ENCODE measurements at places on chromosomes 1 and 21. TPM values are rescaled to one million over a fixed set of nuclear protein-coding genes. Genes with fewer than 3 reads are reported as not detected.

The AADACL3 gene
- not detected for total RNA-seq

The LCE4A gene
- total RNA-seq: not detected

DNA sequence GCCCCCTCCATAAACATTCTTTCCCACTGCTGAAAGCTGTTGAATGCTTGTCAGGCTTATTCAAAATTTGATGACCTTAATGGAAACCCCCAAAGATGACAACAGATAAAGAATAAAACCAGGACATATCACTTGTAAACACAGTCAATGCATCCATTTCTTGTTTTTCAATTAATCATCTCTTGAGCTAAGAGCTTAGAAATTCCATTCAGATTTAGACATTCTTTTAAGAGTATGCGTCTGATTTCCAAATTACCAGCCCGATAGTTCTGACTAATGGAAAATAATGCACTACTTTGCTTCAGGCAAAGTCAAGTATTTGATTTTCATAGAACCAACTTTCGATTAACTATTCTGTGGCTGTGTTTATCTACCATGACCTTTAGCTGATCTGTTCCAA is 100.6 kb upstream of the RUNX1 start:
- no peak for DNase-seq
- H3K27ac ChIP-seq: no peak overlapping the region
- no peaks in the 10 kb centered on the region for H3K4me1 ChIP-seq
- H3K4me3 ChIP-seq: no peak overlapping the region
- H3K27me3 ChIP-seq: peaks cover 4% of the 10 kb centered on the region
- no peaks in the 10 kb centered on the region for H3K36me3 ChIP-seq

DNA sequence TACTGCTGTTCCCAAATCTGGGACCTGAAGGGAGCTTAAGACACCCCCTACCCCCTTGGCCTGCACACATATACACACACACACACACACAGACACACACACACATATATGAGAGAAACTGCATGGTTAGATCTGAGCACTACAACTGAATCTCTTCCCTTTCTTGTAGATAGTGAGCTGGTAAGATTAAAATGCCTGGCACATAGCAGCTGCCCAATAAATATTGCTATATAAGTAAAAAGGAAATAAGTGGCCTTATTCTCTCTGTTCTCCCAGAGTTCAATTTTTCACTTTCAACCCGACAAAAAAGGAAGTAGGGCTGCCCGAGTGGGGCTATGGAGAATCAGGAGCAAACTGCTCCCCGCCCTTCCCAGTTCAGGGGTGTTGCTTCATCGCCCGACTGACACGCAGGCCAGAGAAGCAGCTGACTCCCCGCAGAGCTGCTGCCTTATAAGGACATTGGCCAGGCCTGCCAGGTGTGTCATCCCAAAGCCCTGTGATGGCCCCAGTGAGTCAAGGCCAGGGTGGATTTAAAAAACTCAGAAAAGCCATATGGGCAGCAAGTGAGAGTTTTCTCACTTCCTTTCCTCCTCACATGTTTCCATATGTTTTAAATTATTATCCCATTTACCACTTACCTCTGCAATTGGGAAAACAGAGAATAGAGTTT is 106.5 kb upstream of the SLC44A3 start:
- no peak overlapping the region for H3K4me3 ChIP-seq
- no peaks in the 10 kb centered on the region for H3K27me3 ChIP-seq
- DNase-seq: peak; percentile 62
- H3K27ac ChIP-seq: no peak overlapping the region
- H3K4me1 ChIP-seq: no peaks in the 10 kb centered on the region

- no peak overlapping the region for H3K4me3 ChIP-seq
- peaks cover 24% of the 10 kb centered on the region for H3K4me1 ChIP-seq
- H3K27me3 ChIP-seq: no peaks in the 10 kb centered on the region
- no peak for DNase-seq
- no peaks in the 10 kb centered on the region for H3K36me3 ChIP-seq
Observed at GRCh38 chr1:212218911-212219310, 66.3 kb upstream of the PPP2R5A start.

DNA sequence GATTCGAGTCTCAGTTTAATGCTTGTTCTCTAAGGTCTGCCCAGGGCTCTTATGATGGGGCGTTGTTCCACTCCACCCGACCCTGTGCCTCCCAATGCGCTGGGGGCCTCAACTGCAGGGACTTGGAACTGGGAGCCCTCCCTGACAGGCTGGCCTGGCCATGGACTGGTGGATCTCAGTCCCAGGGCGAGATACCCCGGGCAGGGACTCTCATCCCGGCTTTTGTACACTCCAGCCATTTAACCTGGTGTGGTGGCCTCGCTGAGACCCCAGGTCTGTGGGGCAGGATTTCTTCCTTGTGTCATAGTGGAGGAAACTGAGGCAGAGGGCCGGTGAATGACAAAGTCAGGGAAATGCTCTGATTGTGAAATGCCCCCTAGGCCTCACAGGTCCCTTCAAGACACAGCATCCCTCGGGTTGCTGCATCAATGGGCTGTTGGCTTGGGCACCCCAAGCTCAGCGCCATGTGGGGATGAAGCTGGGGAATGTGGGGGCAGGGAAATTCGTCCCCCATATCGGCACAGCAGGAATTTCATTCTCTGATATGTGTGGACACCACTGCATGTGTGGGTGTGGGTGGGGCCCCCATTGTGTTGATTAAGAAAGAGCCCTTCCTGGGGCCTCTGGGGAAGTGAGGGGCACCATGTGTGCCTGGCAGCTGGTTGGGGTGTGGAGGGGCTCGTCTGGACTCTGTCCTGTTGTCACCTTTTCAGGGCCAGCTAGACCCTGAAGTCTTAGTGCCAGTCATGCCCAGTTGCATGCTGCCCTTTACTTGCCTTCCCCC is 19.9 kb upstream of the ZNF678 start:
- no peak overlapping the region for H3K27ac ChIP-seq
- no peak for DNase-seq
- H3K4me3 ChIP-seq: no peak overlapping the region
- H3K36me3 ChIP-seq: no peaks in the 10 kb centered on the region

GRCh38 chr1:192530254-192530653 is 45.3 kb upstream of the RGS1 start:
- DNase-seq: no peak
- no peaks in the 10 kb centered on the region for H3K36me3 ChIP-seq
- H3K27ac ChIP-seq: no peak overlapping the region
- H3K4me3 ChIP-seq: no peak overlapping the region

DNA sequence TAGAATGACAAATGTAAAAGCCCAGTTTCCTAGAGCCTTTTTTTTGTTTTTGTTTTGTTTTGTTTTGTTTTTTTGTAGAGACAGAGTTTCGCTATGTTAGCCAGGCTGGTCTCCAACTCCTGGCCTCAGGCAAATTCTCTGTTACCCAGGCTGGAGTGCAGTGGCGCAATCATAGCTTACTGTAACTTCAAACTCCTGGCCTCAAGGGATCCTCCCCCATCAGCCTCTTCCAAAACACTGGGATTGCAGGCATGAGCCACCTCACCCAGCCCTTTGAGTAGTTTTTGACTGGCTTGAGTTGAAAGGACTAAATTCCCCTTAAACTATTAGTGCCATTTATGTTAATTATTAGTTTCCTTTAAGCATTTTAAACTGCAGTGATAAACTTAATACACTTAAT is 28.8 kb upstream of the ZBTB18 start:
- no peaks in the 10 kb centered on the region for H3K36me3 ChIP-seq
- no peaks in the 10 kb centered on the region for H3K27me3 ChIP-seq
- no peaks in the 10 kb centered on the region for H3K4me1 ChIP-seq
